ENCODE measurements at places on chromosomes 11 and 22.

GRCh38 chr11:114163830-114164401, 104.4 kb downstream of the ZBTB16 start:
- no peak for DNase-seq

DNA sequence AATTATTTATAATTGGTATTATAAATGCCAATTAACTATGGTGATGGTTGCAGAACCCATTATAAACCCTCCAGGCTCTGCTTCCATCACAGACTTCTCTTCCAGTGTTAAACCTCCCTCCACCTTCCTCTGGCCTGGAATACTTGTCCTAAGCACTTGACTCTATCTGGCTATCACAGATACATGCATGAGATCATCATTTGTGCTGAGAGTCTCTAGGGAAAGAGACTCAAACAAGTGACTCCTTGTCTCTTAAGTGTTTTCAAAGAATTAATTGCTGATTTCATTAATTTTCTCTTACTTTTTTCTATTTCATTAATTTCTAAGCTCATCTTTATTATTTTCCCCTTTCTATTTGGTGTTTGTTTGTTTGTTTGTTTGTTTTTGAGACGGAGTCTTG, 29.1 kb downstream of the RTL6 start:
- no peak for DNase-seq

GRCh38 chr11:89279176-89279575, 101.5 kb downstream of the TYR start:
- no peak for DNase-seq

DNA sequence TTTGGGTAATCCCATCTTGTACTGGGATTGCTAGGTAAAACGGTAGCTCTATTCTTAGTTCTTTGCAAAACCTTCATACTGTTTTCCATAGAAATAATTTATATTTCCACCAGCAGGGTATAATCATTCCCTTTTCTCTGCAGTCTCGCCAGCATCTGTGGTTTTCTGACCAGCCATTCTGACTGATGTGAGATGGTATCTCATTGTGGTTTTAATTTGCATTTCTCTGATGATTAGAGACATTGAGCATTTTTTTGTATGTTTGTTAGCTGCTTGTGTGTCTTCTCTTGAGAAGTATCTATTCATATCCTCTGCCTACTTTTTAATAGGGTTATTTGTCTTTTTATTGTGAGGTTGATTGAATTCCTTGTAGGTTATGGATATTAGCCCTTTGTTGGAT, 220.9 kb downstream of the PGR start:
- DNase-seq, result no peak

- no peak for DNase-seq
These were observed 31.4 kb downstream of the LIMK2 start for GRCh38 chr22:31243339-31244045.

- DNase-seq, result no peak
These were observed 5.6 kb downstream of the DYNC2H1 start for GRCh38 chr11:103114836-103115235.

DNA sequence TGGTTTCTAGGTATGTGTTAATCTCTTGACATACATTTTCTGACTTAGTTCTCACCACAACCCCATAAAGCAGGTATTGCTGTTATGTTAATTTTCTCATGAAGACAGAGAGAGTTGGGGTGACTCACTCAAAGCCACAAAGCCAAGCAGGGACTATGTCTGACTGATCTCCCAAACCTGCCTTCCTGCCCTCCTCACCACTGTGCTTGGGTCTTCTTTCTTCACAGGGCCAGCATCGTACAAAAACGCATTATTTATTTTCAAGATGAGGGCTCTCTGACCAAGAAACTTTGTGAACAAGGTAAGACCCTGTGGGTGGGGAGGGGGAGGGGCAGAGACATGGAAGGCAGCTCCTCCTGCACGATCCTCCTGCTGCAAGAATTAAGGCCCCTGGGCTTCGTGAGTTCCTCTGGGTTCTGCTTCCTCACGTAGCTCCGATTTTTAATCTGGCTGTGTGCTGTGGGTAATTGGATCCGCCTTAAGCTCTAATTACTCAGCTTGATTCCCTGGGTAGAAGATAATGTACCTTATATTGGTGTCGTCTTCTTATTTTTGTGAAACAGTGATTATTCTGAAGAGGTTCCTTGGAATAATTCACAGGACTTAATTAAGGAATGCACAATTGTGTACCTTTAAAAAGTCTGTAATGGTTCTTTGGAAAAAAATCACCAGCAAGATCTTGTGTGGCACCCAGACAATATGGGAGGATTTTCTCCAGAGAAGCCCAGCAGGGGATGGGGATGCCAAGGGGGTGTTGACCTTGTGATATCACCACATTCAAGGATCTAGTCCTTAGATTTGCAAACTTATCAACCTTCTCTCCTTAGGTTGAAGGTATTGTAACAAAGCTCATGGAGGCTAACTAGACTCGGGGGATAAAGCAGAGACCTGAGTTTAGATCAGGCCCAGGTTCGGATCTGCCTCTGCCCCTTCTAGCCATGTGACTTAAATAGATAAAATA, 112.9 kb downstream of the SPON1 start:
- DNase-seq, result no peak

GRCh38 chr11:22728600-22729389, 62.4 kb downstream of the GAS2 start:
- DNase-seq, result no peak

- no peak for DNase-seq
These were observed 42.2 kb upstream of the FAM181B start for GRCh38 chr11:82775736-82776346.

DNA sequence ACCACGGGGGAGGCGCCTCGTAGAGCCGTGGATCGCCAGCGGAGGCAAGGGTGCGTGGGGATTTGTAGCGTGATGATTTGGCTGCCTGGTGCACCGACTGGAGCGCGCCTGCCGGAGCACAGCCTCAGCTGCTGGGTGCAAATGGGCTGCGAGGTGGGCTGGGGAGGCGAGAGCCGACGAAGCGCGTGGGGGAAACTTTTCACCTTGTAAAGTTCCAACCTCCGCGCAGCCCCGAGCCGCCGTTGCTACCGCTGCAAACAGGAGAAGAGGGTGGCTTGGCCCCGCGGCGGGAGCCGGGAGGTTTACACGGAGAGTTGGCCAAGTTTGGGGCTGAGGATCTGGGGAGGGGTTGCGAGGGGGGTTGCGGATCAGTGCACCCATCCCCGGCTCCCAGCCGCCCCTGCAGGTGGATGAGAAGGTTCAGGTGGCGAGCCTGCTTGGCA, 528 bp downstream of the FAT3 start:
- DNase-seq, result no peak

DNA sequence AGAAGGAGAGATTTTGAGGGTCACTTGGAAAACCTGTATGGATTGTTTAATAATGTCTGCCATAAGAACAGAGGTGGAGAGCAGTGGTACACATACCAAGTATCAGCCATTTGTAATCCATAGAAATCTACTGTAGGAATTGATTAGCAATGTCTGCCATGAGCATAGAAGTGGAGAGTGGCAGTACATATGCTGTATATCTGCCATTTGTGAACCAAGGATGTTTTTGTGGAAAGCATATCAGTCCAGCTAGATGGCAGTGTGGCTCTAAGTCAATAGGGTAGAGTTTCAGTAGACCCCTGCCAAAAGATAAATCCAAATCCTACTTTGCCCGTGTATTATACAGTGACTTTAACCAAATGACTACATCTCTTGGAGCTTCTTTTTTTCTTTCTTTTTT, 82.9 kb upstream of the SEZ6L start:
- no peak for DNase-seq

GRCh38 chr11:88203604-88204003, 28.4 kb upstream of the RAB38 start:
- no peak for DNase-seq

- DNase-seq, result peak; percentile 72
These were observed at the start of gene RNF214 for GRCh38 chr11:117232092-117232878. Gene RNF214 (plus strand): TSS chr11:117232671. CDS start chr11:117234273, 1,602 bp downstream.

GRCh38 chr22:38740754-38741153, 15.0 kb downstream of the SUN2 start:
- DNase-seq, result no peak

DNA sequence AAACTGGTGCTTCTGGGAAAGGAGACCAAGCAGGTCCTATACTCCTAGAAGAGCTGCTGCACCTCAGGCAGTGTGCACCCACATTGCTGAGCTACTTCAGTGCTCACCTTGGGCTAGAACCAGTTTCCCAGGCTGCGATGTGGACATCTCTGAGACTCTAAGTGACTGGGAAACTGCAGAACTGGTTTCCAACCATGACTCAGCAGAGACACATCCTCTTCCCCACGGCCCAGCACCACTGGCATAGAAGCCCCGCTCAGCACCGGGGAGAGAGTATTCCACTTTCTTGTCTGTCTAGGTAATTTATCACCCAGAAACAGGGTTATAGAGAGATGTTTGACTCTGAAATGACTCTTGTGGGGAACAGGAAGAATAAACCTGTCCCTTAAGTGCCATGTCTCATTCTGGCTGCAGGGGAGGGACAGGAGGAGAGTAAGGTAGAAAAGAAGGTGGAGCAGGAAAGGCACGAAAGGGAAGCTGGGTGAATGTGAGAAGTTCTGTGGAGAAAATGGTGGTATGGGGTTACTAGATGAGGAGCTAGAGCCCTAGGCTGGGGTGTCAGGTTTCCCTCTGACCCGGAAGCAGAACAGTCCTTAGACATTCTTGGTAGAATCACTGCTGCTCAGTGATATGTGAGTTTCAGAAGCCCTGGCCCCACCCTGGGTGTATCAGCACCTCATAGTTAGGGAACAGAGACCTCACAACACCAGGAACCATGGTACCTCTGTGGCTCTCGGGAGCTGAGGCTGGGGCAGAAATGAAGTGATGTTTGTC, 340.4 kb upstream of the NCAM1 start:
- DNase-seq, result no peak

GRCh38 chr11:67384851-67385366, 6.9 kb upstream of the RAD9A start:
- no peak for DNase-seq

- DNase-seq, result no peak
These were observed 18.2 kb upstream of the GRAMD4 start for GRCh38 chr22:46602025-46602424.

- no peak for DNase-seq
These were observed 368.5 kb downstream of the MN1 start for GRCh38 chr22:27433099-27433498.

DNA sequence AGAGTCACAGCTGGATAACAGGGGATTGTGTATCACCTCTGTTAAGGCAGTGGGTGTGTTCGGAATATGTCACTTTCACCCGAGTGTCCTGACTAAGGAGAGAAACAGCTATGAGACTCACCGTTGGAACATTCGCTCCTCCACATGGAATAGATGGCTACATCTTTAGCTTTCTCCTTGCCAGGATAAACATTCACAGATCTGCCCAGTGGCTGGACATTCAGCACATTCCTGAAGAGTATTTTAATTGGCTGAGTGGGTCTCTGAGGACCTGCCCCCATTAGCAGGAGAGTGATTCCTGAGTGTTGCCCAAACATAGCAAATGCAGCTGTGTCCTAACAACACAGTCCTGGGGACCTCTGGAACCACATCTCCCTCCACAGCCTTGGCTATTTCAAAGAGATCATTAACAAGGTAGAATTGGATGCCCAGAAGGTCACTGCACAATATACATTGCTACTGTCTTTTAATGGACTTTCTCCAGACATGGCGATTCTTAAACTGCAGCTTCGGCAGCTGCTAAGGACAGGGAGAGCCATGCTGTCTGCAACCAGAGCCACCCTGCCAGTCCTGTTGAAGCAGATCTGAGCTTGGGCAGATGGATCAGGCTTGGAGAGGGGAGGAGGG, 435.0 kb upstream of the CADM1 start:
- no peak for DNase-seq

- DNase-seq, result no peak
These were observed at the start of gene TPBGL for GRCh38 chr11:75240311-75241035. Gene TPBGL (plus strand): TSS chr11:75240774. CDS start chr11:75241050, 276 bp downstream.

DNA sequence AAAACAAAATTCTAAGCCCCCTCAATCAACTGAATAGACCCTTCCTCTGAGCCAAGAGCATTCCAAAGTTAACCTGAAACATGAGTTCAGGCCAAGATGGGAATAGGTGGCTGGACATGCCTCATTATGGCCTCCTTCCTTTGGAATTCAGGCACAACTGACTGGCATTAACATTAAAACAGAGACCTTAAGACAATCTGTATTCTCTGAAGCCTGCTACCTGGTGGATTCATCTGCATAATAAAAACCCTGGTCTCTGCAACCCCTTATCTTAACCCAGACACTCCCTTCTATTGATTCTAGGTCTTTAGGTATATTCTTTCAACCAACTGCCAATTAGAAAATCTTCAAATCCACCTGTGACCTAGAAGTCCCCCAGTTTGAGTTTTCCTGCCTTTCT, 66.3 kb downstream of the JRKL start:
- no peak for DNase-seq

- DNase-seq, result peak; percentile 42
These were observed at the start of gene ALKBH8 for GRCh38 chr11:107565219-107565937. Gene ALKBH8 (minus strand): TSS chr11:107565735. CDS start chr11:107560893, 4,842 bp downstream.

GRCh38 chr11:69541501-69542313, 60.2 kb downstream of the LINC01488 start:
- no peak for DNase-seq
